ENCODE measurements at places on chromosomes 4 and X.

DNA sequence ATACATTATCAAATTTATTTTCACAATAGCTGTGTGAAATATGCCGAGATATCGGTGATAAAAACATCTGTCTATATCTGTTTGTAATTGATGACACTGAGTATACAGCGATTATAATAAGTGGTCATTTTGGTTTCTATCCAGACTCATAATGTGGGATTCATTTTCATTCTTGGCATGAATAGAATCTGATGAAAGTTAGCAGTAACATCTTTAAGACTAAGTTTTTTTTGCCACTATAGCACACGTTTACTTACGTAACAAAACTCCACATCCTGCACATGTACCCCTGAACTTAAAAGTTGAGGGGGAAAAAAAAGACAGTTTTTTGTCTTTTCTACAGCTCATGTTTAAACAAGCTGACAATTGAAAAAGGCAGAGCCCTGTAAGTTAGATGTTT is 86.4 kb downstream of the PPA2 start:
- no peaks in the 10 kb centered on the region for H3K4me1 ChIP-seq
- H3K27ac ChIP-seq, result no peak overlapping the region
- H3K4me3 ChIP-seq, result no peak overlapping the region
- H3K36me3 ChIP-seq, result peaks cover 6% of the 10 kb centered on the region
- DNase-seq, result no peak

GRCh38 chr4:2646396-2647149 is 109.6 kb downstream of the TNIP2 start:
- H3K4me3 ChIP-seq, result no peak overlapping the region
- H3K4me1 ChIP-seq, result peaks cover 2% of the 10 kb centered on the region
- DNase-seq, result no peak
- no peak overlapping the region for H3K27ac ChIP-seq
- peaks cover 34% of the 10 kb centered on the region for H3K36me3 ChIP-seq

DNA sequence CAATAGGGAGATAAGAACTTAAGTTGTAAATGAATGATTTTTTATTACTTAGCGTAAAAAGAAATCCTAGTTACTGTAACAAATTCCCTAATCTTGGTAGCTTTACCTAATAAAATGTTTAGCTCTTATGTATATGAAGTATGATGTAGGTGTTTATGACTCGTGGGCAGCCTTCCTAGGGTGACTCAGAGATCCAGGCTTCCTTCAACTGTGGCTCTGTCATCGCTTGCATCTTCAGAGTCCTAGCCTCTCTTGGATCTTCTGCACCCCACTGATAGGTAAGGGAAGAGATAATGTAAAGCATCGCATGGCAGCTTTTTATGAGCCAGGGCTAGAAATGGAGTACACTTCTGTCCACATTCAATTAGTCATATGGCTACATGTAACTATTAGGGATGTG is 165.6 kb upstream of the GLRA2 start:
- H3K27ac ChIP-seq, result no peak overlapping the region
- no peak for DNase-seq
- H3K27me3 ChIP-seq, result no peaks in the 10 kb centered on the region
- H3K4me3 ChIP-seq, result no peak overlapping the region

DNA sequence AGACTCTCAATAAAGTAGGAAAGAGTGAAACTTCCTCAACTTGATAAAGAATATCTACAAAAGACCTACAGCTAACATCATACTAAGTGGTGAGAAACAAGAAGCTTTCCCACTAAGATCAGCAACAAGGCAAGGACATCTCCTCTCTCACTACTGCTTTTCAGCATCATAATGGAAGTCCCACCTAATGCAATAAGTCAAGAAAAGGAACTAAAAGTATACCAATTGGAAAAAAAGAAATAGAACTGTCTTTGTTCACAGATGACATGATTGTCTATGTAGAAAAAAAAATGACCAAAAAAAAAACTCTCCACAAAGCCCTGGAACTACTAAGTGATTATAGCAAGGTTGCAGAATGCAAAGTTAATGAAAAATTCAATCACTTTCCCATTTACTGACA is 25.1 kb upstream of the SH3RF1 start:
- H3K27ac ChIP-seq, result no peak overlapping the region
- H3K4me3 ChIP-seq, result no peak overlapping the region
- no peak for DNase-seq

DNA sequence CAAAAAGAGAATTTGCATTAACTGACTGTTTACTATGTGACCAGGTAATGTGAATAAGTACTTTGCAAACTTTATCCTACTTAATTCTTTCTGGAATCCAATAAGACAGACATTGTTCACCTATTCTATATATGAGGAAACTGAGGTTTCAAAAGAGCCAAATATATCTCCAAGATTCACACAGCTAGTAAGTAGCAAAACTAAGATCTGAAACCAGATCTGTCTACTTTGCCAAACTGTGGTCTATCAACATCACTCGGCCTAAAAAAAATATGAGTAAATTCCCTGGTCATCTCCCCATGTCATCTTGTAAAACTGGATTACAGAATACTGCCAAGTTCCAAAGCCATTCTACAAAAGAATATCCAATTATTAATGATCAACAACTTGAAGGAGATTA is 52.8 kb downstream of the ANAPC10 start:
- no peaks in the 10 kb centered on the region for H3K4me1 ChIP-seq
- no peaks in the 10 kb centered on the region for H3K36me3 ChIP-seq
- no peaks in the 10 kb centered on the region for H3K27me3 ChIP-seq
- DNase-seq, result no peak
- H3K27ac ChIP-seq, result no peak overlapping the region

DNA sequence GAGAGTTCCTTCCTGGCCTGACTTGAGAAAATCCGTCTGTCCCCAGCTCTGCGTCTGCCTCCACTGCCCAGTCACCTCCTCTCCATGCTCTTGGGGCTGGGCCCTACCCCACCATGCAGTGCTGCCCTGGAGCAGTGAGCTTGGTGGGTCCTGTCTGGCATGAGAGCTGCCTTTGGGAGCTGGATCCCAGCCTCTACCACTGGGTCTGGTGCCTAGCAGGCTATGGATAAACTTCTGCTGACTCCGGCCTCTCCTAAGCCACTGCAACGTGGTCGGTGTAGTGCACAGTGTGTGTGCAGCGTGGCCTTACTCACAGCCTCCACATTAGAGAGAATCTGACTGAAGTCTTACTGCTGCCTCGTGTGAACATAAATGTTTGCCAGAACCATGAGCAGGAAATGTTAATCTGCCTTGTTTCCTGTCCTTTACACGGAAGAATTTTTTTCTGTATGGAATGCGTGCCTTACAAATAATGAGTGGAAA is 47.6 kb downstream of the HTT start:
- peaks cover 6% of the 10 kb centered on the region for H3K36me3 ChIP-seq
- H3K27ac ChIP-seq, result no peak overlapping the region
- no peak for DNase-seq
- no peak overlapping the region for H3K4me3 ChIP-seq
- no peaks in the 10 kb centered on the region for H3K27me3 ChIP-seq

DNA sequence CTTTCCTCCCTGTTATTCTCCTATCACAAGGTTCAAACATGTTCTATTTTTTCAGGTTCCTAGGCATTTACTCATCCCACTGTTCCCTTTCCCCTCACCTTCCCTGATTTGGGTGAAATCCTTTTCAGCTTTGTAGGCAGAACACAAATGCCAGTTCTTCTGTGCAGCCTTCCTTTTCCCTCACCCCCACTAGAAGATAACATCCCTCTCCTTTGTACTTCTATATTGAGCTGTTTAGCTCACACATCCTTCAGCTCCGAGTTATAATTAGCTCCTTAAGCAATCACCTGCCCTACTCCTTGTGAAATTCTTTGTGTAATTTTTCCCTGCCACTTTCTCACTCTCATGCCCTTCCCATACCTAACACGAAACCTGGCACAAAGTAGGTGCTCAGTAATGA is 240.9 kb downstream of the AR start:
- H3K4me1 ChIP-seq, result no peaks in the 10 kb centered on the region
- DNase-seq, result no peak
- H3K27ac ChIP-seq, result no peak overlapping the region
- no peaks in the 10 kb centered on the region for H3K36me3 ChIP-seq

DNA sequence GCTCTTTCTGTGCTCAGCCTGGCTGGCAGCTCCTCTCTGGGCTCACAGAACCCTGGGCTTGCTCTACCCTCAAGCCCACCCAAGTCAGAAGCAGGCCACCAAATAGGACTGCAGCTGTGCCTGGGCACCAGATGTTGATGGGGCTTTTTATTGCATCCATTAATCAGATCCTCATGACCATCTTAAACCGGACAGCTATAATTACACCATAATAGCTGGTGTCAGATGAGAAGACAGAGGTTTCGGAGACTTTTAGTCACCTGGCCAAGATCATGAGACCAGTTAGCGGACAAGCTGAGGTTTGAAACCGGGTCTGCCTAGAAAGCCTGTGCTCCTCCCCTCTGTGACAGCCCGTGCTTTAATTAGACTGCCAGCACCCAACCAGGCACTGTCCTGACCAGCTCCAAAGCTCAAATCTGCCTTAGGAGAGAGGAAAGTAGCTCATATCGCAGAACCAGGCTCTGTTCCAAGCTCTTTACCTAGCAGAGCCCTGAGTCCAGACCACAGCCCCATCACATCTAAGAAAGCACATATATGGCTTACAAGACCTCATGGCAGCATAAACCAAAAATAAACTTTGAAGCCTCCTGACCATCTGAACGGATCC is 88.9 kb downstream of the JAKMIP1 start:
- DNase-seq, result no peak
- no peaks in the 10 kb centered on the region for H3K27me3 ChIP-seq
- H3K4me1 ChIP-seq, result no peaks in the 10 kb centered on the region
- H3K36me3 ChIP-seq, result no peaks in the 10 kb centered on the region

- H3K36me3 ChIP-seq, result no peaks in the 10 kb centered on the region
- no peaks in the 10 kb centered on the region for H3K4me1 ChIP-seq
- H3K4me3 ChIP-seq, result no peak overlapping the region
Observed at GRCh38 chr4:89217604-89218003, 90.0 kb downstream of the GPRIN3 start.

GRCh38 chr4:22824091-22824490 is 131.4 kb downstream of the GBA3 start:
- no peaks in the 10 kb centered on the region for H3K4me1 ChIP-seq
- DNase-seq, result no peak
- H3K27me3 ChIP-seq, result no peaks in the 10 kb centered on the region
- H3K27ac ChIP-seq, result no peak overlapping the region

DNA sequence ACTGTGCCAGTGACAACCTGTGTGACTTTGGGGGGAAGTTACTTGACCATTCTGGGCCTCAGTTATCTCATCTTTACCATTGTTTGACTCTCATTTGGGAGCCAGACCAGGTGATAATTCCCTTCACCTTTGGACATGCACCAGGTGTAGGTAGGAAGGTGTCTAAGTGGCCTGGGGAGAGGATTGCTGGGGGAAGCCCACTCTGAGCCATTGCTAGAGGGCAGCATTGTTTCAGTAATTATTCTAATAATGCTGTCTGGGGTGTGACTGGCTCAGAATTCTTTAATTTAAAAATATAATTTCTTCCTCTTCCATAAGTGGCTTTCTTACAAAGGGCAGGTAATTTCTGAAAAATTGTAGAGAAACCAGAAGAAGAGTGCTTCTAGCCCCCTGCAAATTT is 104.3 kb downstream of the RTL9 start:
- DNase-seq, result no peak
- H3K27me3 ChIP-seq, result no peaks in the 10 kb centered on the region
- H3K4me1 ChIP-seq, result no peaks in the 10 kb centered on the region
- no peaks in the 10 kb centered on the region for H3K36me3 ChIP-seq
- no peak overlapping the region for H3K4me3 ChIP-seq

DNA sequence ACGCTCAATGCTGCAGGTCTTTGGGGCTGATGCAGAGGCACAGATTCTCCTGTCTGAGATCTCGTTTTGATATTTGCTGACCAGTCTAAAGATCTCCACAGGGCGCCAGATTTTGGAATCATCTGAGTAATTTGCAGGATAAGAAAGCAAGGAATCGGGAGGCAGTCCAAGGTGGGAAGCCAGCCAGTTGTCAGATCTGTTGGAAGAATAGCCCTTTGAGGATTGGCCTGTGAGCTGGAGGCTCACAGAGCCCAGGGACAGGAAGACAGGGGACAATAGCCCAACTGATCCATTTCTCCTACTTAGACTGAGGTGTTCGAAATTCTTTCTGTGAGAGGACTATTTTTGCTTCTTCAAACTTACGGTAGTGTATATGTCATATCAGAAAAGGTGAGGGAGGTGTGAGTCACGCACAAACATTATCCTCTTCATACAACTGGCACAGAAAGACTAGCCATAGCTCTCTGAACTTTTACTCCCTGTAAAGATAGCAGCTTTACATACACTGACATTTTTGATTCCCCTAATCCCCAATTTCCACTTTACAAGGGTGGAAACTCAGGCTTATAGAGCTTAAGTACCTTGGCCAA is 8.8 kb downstream of the DIPK2B start:
- H3K36me3 ChIP-seq, result no peaks in the 10 kb centered on the region
- no peak for DNase-seq
- H3K27me3 ChIP-seq, result no peaks in the 10 kb centered on the region

- no peak overlapping the region for H3K4me3 ChIP-seq
- no peak for DNase-seq
- H3K27ac ChIP-seq, result no peak overlapping the region
- H3K36me3 ChIP-seq, result no peaks in the 10 kb centered on the region
- H3K27me3 ChIP-seq, result no peaks in the 10 kb centered on the region
Observed at GRCh38 chrX:144566592-144566991, 680.7 kb upstream of the SPANXN1 start.

DNA sequence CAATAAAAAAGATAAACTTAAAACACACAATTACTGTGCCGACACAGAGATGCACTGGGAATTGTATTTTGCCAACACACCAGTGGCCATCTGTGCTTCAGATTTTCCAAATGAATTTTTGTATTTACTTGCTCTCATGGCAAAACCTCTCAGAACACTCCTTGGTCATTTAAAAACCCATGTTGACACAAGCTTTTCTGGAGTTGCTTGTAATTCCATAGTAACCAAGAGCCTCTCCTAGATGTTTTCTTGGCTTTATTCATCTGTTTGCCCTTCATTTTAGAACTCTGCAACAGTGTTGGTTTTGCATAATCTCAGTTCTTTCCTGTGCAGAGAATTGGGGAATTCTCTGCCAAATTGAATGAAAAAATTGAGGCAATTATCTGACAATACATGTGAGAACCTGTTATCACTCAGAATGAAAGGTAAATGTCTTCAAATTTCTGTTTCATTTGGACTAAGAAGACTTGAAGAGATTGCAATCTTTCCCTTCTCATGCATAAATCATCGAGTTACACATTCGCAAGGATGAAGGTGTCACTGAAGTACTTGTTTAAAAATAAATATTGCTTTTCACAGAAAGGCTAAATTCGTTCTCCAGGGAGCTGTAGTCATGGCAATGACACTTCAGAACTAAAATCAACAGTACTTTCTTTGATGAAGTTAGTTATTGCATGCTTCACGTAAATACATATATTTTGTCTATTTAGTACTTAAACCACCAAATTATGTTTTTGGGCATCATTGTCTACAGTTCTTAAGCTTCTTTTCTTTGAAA is 301.8 kb upstream of the CTSO start:
- no peak overlapping the region for H3K27ac ChIP-seq
- H3K27me3 ChIP-seq, result no peaks in the 10 kb centered on the region
- H3K4me3 ChIP-seq, result no peak overlapping the region
- H3K4me1 ChIP-seq, result no peaks in the 10 kb centered on the region
- DNase-seq, result no peak

- H3K4me1 ChIP-seq, result no peaks in the 10 kb centered on the region
- H3K27ac ChIP-seq, result no peak overlapping the region
- H3K36me3 ChIP-seq, result no peaks in the 10 kb centered on the region
- DNase-seq, result no peak
Observed at GRCh38 chr4:106676173-106676921, 307.8 kb upstream of the GIMD1 start.
